ELR (cell line): ENCODE measurements at places on chromosomes 12 and 14.
A peak's percentile ranks its signal among the peaks of the same experiment; 100 is the strongest.

DNA sequence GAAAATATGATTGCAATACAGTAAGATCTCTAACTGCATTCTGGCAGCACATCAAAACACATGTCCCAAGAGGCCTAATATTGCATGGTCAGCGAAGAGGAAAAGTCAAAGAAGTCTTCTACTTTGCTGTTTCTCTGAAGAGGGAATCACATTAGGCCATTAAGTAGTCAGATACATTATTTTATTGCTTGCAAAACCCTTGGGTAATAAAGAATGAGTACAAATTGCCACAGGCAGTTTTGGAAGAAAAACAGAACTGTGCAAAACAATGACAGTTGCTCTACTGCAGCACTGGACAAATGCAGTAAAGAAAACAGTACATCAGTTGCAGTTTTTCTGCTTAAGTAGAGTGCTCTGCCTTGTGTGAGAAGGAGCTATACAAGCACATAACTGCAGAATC, 211.9 kb downstream of the MED13L start:
- DNase-seq = no peak

- peak; percentile 52 for DNase-seq
Measured at GRCh38 chr12:53096089-53096741, 1.3 kb upstream of the IGFBP6 start.

- DNase-seq = no peak
Measured at GRCh38 chr12:119661882-119662281, 6.1 kb upstream of the PRKAB1 start.

DNA sequence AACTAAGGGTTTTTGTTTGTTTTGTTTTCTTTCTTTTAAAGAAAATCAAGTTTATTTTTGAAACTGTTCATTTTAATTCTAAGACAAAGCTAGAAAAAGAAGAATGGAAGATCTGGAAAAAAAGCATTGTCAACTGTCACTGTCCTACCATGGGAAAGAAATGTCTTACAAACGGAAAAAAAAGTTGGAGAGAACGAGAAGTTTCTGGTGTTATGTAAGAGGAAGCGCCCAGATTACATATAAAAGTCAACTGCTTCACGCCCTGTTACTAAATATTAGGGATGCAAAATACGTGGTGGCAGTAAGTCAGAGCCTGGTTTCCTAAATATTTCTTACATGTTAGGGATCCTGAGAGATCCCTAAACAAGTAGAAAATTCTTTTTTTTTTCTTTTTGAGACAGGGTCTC, 14.3 kb upstream of the FBXL14 start:
- DNase-seq = no peak

GRCh38 chr12:19998411-19998810, 369.9 kb upstream of the PDE3A start:
- DNase-seq = no peak

GRCh38 chr12:38977132-38977531, 71.7 kb upstream of the CPNE8 start:
- no peak for DNase-seq

- DNase-seq = no peak
Measured at GRCh38 chr12:131511803-131512561, 198.9 kb upstream of the SFSWAP start.

DNA sequence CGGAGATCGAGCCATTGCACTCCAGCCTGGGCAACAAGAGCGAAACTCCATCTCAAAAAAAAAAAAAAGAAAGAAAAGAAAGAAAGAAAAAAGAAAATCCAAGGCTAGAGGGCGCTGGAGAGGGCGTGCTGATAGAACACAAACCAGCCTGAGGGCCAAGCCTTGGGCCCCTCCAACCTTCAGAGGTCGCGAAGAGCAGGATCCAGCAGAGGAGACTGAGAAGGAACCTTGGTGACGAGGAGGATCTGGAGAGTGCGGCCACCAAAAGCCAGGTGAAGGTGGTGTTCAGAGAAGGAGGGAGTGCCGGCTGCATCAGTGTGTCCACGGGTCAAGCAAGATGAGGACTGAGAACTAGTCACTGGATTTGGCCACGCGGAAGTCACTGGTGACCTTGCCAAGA, 4.1 kb upstream of the DYNC1H1 start:
- peak; percentile 67 for DNase-seq

DNA sequence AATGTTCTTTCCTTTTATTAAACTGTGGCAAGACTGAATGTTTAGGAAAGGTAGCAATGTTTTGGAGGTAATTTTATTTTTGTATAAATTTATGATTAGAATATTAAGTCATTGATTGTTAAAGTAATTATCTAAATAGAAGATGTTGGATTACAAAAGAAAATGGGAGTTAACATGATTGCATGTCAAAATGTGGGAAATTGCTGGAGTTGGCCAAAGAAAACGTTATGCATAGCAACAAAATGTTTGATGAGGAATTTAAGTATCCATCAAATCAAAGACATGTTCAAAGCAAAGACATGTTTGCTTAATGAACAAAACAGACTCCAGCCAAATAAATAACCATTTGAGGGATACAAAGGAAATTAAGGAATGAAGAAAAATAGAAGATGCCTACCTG, 3.2 kb upstream of the MLH3 start:
- no peak for DNase-seq

DNA sequence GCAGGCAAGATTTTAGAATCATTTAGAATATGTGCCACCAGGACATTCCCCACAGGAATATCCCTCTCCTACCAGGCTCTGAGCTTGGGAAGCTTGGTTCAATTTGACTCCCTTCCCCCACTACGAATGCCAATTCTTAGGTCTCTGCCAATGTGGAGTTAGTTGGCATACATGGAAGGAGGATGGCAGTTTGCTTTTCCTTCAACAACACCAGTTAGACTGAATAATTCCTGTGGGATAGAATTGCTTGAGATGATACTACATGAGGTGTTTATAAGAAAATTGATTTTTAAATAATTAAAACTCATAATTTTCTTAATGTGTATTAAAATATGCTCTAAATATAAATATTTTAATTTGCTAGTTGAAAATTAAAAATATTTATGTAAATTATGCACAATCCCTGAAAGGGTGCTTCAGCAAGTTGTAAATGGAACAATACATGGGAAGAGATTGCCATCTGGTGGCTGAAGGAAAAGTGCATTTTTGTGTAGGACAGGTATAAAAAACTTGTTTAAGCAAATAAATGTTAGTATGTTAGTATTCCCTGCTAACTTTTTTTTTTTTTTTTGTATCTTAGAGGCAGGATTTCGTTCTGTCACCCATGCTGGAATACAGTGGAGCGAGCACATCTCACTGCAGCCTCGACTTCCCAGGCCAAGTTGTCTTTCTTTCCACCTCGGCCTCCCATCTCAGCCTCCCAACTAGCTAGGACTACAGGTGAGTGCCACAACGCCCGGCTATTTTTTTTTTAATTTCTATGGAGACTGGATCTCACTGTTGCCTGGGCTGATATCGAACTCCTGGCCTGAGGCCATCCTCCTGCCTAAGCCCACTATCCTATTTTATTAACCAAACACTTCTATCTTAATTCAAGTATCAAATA, 25.8 kb upstream of the STRAP start:
- DNase-seq = peak; percentile 77

DNA sequence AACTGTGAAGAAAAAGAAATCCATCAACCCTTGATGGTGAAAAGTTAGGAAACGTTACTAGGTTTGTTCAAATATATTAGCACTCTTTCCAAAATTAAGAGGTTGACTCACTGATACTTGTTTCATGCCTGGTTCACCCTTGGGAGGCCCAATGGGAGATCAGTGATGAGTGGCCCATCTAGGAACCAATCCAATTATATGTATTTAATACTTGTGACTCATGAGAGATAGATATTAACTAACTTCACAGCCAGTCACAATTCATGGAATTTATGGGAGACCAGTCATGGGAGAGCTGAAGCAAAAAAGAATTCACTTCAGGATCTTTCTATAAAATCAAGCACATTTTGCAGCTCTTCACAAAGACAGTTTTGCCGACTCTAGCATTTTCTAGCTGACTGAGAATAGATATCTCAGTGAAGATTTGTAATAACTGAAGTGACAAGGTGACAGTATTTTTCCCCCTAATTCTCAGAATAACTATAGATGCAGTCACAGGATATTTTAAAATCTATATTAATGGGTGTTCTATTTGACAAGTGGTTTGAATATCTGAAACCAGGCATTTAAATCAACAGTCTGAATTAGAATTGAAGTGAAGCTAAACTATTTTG, 230.2 kb downstream of the EPS8 start:
- peak; percentile 65 for DNase-seq

DNA sequence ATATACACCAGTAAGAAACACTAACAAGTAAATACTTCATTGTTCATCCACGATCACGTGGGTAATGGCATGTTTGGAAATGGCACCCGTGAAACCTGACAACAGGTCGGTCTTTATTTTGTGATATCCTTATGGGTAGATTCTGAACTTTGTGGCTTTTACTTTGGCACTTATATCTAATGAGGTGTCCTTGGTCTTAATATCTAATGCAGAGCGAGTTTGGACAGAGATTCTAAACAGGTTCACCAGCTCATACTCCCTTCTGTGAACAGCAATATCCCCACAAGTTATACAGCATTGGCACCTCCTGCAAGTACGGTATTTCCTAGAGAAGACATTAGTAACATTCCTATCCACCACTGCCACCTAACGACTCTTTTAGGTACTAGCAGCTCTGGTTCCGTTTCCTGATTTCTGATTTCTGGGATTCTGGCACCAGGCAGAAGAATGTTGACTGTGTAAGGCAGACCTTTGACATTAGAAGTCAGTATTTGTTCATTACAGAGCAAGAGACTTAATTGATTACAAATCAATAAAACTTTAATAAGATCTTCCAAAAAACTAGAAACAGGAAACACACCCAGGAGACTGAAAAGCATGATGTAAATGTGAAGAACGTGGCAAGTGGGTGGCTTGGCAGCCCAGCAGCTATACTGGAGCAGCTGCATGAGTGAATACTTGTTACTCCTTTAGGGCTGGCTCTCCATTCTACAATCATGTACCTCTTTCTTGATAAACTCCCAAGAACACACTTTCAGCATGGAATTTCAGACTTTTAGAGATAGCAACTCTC, 2.5 kb downstream of the ANG start:
- peak; percentile 72 for DNase-seq

DNA sequence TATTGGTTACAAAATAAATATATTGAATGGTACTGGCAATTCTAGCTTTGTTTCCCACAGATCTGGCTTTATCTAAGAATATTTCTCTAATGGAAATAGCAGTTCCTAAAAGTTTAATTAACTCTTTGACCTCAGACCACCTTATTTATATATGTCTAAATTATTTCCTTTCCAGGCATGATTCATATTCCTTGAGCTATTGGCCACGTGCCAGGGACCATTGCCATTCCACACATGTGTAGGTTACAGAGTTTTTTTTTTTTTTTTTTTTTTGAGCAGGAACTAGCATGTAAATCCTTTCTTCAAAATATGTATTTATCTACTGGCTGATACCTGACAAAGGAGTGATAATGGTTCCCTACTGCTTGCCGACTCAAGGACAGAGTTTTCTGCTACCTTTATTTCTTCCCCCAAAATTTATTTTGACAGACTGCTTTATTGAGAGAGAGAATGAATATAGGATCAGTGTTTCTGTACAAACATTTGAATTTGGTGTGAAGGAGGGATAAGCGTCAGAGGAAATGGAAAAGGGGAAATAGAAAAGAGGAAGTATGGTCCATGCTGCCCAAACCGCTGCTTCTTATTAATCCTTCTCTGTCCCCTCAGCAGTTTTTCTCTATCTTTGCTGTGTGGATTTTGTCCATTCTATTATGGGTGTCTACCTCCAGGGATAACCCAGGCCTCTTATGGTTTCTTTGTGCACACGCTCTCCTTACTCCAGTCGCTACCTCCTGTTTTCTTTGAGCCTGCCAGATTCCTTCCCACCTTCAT, 36.4 kb downstream of the PDE3A start:
- DNase-seq = peak; percentile 19

GRCh38 chr12:92036771-92037453, 108.7 kb downstream of the BTG1 start:
- no peak for DNase-seq

DNA sequence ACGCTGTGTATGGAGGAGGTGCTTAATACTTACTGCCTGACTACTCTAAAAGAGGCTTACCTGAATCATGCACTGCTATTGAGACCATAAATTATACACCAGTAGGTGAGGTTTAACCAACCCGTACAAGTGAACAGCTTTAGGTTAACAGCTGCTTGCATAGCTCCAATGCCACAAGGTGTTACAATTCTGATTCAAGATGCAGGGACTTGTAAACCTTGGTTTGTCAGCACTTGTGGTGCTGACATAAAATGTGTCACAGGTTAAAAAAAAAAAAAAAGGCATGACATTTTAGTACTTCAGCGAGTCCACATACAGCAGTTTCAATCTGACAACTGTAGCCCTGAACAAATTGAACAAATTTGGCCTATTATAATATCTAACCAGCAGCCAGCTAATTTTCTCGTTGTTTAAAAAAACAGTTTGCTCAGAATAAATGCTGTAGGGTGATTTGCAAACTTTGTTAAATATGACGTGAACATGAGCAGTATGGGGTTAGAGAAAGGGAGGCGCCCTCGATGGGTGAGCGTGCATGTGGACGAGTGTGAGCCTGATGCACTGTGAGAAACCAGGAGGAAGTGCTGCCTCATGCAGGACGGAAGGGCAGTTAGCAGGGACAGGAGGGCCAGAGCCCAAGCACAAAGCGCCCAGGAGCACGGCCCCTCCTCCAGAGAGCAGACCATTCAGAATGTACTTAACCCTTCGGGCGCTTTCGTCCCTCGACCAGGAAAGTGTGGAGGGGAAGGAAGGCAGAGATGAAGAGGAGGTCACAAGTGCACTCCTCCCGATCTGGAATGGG, 44.7 kb downstream of the TCHP start:
- DNase-seq = peak; percentile 67

DNA sequence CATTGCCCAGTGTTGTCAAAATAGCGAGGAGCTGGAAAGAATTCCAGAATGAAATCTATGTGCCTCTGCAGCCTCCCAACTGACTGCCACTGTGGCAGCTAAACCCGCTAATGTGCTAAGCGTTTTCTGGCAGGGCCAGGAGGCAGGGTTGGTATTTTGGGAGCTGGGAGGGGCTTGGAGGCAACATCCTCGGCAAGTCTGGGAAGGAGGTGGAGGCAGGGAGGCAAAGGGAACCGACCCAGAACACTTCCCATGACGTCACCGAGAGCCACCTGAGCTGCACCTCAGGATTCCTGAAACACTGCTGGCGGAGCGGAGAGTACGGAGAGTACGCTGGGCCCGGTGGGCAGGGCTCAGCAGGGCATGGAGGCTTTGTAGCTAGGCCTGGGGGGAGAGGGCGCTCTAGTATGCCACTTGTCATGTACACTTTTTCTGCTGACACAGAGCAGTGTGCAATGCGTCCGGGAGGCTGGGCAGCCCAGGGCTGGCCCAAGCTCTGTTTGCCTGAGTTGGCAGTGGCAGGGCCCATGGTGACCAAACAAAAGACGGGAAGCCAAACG, 81.5 kb downstream of the DPF3 start:
- DNase-seq = no peak
